ENCODE measurements at places on chromosomes 16 and 17. TPM values are rescaled to one million over a fixed set of nuclear protein-coding genes. Genes with fewer than 3 reads are reported as not detected.

The TBC1D3B gene
- 1.9 TPM for total RNA-seq

The HIC1 gene
- 1.2 TPM for total RNA-seq

The DHRS7C gene
- not detected for total RNA-seq

The ARHGAP27 gene
- total RNA-seq = 12.0 TPM

The CLEC18A gene
- total RNA-seq = not detected

The LDAF1 gene
- 18.1 TPM for total RNA-seq

The DRC3 gene
- total RNA-seq = 1.3 TPM

The NLRC5 gene
- 6.2 TPM for total RNA-seq

The DHRS11 gene
- 6.8 TPM for total RNA-seq

The TBC1D3G gene
- total RNA-seq = not detected

The KRT27 gene
- total RNA-seq = not detected

The TXNL4B gene
- 25.5 TPM for total RNA-seq

The CDC42EP4 gene
- total RNA-seq = 76.0 TPM

The PRCD gene
- total RNA-seq = not detected

The KRT222 gene
- 0.58 TPM for total RNA-seq

The CTRB1 gene
- not detected for total RNA-seq

The CACNA1G gene
- total RNA-seq = 4.6 TPM

The EVI2A gene
- total RNA-seq = not detected

The PCGF2 gene
- 58.7 TPM for total RNA-seq

The SLC16A13 gene
- total RNA-seq = 9.2 TPM

The OTOP2 gene
- total RNA-seq = 0.06 TPM

The CTRB2 gene
- not detected for total RNA-seq

The ABCC3 gene
- 122 TPM for total RNA-seq

The CCL16 gene
- total RNA-seq = not detected

The PIPOX gene
- not detected for total RNA-seq

The CD19 gene
- not detected for total RNA-seq

The ECI1 gene
- total RNA-seq = 82.1 TPM

The CMTM2 gene
- total RNA-seq = not detected

The KRT33B gene
- 0.05 TPM for total RNA-seq

The ESRP2 gene
- total RNA-seq = 0.05 TPM

The HOXB8 gene
- 7.1 TPM for total RNA-seq

The CDH1 gene
- total RNA-seq = 4.9 TPM
